ENCODE measurements at places on chromosomes 12 and 14.

- DNase-seq = no peak
These were observed 8.8 kb upstream of the EGLN3 start for GRCh38 chr14:33959692-33960151.

- no peak for DNase-seq
These were observed 1190.3 kb downstream of the GALC start for GRCh38 chr14:86802726-86803125.

- no peak for DNase-seq
These were observed 7.6 kb upstream of the BRMS1L start for GRCh38 chr14:35818346-35819115.

GRCh38 chr12:53530920-53531319 lies 23.6 kb upstream of the NPFF start:
- no peak for DNase-seq

- no peak for DNase-seq
These were observed 52.3 kb downstream of the SOCS2 start for GRCh38 chr12:93624595-93625294.

GRCh38 chr12:29428633-29429032 lies 47.7 kb upstream of the ERGIC2 start:
- DNase-seq = no peak

DNA sequence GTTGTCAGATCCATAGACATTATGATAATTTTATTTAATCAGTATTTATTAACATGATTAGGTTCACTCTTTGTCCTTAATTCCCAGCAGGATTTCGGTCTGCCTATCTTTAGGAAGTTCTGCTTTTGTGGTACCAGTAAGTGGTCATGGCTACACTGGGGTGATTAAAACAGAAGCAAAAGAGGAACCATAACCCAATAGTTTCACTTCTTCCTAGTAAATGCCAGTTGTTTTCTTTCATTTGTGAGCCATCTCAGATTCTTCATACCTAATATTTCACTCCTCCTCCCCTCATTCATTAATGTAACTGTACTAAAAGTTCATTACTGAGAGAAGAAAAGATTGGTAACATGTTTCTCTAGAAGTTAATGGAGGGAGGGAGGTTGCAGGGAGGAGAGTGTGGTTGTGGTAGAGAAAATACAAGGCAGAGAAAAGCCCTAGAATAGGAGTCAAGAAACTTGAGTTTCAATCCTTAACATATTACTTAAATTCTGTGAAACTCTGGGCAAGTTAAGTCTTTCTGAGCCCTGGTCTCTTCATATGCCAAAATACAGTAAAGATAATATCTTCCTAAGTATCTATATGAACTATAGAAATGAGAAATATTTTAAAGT lies 101.2 kb downstream of the PEBP1 start:
- peak; percentile 82 for DNase-seq

- no peak for DNase-seq
These were observed 5.9 kb upstream of the ITGB7 start for GRCh38 chr12:53212931-53213330.

DNA sequence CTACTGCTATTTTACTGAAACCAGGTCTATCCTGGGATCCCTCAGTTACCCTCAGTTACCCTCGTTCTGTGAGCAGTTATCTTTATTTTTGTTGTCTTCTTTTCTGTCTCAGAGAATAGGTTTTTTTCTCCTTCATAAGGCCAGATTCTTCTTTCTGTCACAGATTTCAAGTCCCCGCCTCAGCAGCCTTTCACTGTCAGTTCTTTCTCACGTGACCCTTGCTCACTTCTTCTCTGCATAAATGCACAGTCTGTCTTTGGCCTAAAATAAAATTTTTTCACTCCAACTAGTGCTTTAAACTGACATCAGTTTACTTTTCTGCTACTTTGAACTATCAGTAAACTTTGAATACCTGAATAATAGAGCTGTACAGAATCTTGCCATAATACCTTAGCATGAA lies 299.7 kb downstream of the ERC1 start:
- DNase-seq = no peak

GRCh38 chr14:46989566-46989965 lies 338.0 kb upstream of the RPL10L start:
- DNase-seq = no peak

DNA sequence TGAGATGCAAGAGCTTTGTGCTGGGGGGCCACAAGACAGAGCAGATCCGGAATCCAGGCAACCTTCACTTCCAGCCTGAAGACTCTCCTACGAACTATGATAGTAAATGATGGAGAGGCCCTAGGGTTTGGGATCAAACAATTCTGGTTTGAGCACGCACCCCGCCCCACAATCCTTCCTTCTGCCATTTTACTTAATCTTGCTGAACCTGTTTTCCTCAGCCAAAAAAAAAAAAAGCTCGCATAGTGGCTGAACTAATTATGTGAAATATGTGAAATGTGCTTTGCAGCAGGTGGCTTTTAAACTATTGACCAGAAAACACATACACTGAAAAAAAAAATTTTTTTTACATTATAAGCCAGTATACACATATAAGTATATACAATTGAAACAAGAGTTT lies 667 bp upstream of the ITFG2 start:
- no peak for DNase-seq

DNA sequence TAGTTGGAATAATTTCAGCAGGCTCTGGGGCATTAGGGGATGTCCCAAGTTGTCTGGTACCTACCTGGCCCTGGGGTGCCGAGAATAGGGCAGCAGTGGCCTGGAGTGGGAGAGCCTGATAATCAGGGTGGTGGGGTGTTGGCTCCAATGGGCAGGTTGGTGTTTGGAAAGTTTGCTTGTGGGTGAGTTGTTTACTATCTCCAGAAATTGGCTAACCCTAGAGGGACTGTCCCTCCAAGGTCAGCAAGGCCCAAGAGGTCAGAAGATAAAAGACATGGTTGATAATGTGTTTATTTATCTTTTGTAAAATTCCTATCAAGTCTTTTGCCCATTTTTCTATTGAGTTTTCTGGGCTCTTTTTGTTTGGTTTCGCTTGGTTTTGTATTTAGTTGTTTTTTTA lies 105.1 kb downstream of the KICS2 start:
- no peak for DNase-seq

- no peak for DNase-seq
These were observed 12.9 kb upstream of the GALNT8 start for GRCh38 chr12:4707306-4707705.

- DNase-seq = no peak
These were observed 255.5 kb downstream of the SNAPC1 start for GRCh38 chr14:62017651-62018230.

DNA sequence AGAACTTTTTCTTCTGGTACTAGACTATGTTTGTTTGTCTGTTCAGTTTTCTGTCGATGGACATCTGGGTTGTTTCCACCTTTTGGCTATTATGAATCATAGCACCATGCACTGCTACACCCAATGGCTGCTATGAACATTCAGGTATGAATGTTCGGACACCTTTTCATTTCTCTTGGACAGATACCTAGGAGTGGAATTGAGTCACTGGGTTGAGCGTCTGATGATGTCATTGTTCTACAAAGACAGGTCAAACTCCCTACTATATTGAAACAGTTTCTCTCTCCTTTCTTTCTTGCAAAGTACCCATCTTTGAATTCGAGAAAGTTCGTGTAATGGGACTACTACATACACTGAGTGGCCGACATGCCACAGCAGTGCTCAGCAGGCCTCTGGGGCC lies 44.7 kb downstream of the KCTD10 start:
- no peak for DNase-seq

- no peak for DNase-seq
These were observed 653.6 kb downstream of the MED13L start for GRCh38 chr12:115623764-115624334.

- DNase-seq = peak; percentile 45
These were observed 475.3 kb downstream of the EGLN3 start for GRCh38 chr14:33475623-33476022.

All from bone marrow (tissue), 2 donors.